ENCODE measurements at places on chromosomes 12 and 14.

GRCh38 chr12:2642176-2642892 is 152.4 kb upstream of the FKBP4 start:
- DNase-seq: no peak

DNA sequence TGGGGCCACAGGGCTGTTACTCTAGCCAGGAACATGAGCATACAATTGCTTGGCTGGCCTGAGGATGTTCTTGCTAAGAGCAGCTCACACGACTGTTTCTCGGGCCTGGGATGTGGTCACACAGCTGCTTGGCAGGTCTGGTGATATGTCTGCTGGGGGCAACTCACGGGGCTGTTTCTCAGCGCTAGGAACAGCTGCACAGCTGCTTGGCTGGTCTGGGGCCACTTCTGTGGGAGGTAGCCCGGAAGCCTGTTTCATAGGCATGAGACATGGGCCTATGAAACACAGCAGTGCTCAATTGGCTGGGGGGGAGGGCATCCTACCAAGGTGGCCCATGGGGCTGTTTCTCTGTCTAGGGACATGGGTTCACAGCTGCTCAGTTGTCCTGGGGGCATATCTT is 73.4 kb upstream of the DDHD1 start:
- no peak for DNase-seq

DNA sequence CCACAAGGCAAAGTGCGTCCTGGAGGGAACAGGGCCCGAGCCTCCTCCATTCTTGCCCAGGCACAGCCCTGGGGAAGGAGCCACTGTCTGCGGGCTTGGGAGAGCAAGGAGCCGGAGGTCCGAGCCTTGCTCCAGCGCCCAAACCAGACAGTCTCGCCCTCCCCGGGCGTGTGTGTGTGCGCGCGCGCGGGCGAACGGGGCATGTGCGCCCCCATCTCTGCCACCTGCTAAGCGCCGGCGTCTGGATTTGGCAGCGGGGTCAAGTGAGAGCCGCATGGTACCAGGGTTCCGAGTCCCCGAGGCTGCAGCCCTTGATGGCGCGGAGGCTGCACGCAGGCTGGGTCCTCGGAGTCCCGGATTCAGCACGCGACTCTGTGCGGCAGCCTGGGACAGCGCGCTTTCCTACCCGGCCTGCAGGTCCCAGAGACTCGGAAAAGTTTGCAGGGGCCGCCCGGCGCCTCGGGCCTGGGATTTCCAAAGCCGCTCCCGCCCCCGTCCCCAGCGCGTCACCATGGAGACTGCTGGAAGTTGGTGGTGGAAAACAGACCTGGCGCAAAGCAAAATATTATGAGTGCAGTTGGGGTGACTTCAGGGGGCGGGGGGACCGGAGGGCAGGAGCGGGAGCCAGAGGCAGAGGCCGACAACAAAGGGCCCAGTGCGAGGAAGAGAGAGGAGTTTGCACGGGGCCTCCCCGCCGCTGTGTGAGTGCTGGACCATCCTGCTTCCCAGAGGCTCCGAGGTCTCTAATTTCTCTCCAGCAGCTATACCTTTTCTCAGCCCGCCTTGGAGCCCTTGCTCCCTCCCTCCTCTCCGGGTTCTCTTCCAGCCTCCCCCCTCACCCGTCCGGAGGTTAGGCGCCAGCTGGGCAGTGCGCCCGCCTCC is 4.2 kb downstream of the RFX4 start:
- DNase-seq: no peak

GRCh38 chr12:94244165-94245133 is 96.1 kb downstream of the PLXNC1 start:
- no peak for DNase-seq

GRCh38 chr12:122983789-122984515 is 3.5 kb downstream of the ARL6IP4 start:
- DNase-seq: no peak

- DNase-seq: peak; percentile 77
Observed at GRCh38 chr12:78886719-78887407, 22.3 kb downstream of the SYT1 start.

GRCh38 chr14:68814238-68814538 is 21.3 kb upstream of the ZFP36L1 start:
- peak; percentile 6 for DNase-seq

GRCh38 chr14:105093038-105093430 is 27.8 kb upstream of the GPR132 start:
- DNase-seq: peak; percentile 74

DNA sequence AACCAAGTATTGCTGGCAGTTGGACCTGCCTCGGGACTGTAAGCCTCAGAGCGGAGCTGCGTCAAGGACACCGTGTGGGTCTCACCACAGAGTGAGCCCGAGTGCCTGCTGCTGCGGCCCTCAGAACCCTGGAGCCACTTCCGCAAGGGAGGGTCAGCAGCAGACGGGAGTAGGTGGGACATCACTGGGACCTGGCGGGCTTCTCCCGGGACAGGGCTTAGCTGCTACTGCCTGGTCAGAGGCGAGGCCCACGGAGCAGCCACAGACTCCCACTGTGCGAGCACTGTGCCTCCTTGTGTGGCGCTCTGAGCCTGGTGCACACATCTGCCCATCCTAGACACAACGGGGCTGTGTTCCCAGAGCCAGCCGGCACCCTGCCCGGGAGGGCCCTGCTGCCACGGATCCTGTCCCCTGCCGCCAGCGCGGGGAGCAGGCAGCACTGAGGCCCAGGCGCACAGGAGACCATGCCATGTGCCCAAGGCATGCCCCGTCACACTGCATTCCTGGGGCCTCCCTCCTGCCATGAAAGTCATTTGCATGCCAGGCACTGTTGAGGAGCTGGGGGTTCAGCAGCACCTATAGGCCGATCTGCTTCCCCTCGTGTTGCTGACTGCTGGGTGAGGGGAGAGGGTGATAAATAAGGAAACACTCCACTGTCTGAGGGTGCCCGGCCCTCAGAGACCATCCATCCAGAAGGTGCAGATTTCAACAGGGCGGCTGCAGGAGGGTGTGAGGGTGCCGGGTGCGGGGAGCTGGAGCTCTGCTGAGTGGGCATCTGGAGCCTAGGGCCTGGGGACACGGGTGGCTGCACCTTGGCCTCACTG is 10.0 kb downstream of the HIP1R start:
- DNase-seq: no peak

- peak; percentile 99 for DNase-seq
Observed at GRCh38 chr12:104219361-104219892, 3.8 kb downstream of the TXNRD1 start.

All from EH (cell line).